ENCODE measurements at places on chromosomes 5 and 9.
A peak's percentile ranks its signal among the peaks of the same experiment; 100 is the strongest.

- peak; percentile 14 for DNase-seq
Measured at GRCh38 chr5:41418220-41419031, 92.0 kb downstream of the PLCXD3 start.

DNA sequence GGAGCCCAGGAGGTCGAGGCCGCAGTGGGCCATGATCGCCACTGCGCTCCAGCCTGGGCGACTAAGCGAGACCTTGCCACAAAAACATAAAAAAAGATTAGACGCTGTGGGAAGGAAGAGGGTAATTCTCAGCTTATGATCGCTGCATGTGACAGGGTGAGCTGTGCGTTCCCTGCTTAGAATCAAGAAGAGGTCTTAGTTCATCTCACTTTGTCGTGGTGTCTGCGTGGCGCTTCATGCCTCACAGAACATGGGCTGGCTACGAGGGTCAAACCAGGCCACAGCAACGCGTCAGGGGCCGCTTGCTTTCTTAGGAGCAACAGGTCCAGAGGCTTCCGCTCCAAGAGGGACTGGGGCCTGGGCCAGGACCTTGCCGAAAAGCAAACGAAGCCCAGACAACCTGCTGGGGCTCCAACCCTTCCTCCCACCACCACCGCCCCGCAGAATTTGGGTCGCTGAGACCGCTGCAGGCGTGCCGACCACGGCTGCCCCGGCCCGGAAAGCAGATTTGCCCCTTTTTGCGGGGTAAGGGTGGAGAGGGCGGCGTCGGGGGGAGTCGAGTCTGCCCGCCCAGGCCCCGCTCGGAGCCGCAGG is 10.0 kb upstream of the GRIN1 start:
- peak; percentile 10 for DNase-seq

DNA sequence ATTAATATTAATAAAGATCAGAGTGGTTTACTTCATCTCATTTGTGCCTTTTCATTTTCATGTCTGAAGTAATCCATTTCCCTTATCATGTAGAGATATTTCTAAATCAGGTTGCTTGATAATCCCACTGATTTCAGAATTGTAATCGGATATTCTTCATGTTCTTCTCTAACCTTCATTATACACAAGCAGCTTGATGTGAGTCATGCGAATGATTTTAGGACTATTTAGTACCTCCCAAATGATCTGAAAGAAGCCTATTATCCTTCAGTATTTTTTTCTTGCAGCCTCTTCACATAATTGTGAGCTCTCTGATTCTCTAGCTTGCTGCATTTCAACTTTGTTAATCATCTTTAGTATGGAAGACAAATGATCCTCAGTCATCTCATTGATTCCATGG is 182.0 kb downstream of the GIN1 start:
- no peak for DNase-seq

DNA sequence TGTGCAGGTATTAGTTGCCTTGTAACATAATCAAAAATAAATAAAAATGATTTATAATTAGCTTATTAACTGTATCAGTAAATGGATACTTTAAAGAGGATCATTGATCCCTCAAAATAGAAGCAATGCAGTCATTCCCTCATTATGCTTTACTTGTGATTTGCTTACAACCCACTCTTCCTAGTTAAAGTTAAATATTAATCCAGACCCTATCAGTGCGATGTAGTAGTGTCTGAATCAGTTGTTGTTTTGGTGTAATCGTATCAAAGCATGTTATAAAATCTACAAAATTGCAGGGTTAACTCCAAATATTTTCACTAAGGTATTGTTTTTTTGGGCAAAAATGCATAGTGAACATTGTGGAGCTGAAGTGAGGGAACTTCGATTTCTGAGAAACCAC is 17.6 kb downstream of the TENT4A start:
- peak; percentile 47 for DNase-seq

DNA sequence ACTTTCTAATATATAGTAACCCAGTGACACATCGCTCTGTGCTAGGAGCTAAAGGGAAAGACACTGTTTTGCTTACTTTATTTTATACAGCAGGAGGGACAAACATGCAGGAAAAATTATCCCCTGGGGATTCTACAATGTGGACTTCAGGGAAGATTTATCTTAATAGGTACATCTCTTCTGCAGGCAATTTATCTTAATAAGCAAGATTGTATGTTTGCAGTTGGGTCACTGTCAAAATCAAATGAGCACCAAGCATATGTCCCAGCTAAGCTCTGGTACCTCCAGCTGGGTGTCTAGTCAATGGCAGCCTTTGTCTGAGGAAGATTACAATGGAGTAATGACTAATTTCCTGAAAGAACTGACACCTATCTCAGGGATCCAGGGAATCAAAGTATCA is 309.9 kb upstream of the PANK3 start:
- DNase-seq = no peak

GRCh38 chr9:3237121-3237520 is 288.7 kb downstream of the RFX3 start:
- no peak for DNase-seq

DNA sequence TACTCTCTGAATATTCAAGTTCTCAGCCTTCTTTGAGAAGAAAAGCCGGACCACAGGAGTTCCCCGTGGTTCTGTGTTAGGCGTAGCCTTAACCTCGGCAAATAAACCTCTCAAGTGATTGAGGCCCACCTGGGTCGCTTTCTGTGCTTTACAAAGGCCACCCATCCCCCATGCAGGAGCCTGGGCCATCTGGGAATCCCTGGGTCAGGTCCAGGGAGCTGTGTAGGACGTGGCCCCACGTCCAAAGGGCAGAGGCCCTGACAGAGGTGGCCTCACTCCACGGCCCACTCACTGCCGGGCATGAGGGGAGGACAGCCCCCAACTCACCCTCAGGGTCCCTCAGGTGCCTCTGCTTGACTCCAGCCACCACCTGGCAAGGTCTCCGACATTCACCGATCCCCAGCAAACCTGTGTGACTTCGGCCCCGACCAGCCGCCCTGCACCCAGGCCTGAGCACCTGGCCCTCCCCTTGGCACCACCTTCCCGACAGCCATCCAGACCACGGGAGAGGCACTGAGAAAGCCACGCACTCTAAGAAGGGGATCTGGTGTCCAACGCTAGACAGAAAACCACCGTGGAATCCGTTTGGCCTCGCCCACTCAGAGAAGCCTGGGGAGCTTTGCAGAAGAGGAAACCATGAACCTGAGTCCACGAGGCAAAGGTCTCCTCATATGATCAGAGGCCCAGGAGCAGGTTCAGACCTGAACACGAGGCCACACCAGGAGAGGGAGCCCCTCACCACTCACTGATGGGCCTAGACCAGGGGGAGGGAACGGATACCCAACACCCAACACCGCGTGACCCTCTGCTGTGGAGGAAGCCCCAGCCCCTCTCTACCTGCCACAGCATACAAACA is 4.5 kb downstream of the SLC12A7 start:
- no peak for DNase-seq

DNA sequence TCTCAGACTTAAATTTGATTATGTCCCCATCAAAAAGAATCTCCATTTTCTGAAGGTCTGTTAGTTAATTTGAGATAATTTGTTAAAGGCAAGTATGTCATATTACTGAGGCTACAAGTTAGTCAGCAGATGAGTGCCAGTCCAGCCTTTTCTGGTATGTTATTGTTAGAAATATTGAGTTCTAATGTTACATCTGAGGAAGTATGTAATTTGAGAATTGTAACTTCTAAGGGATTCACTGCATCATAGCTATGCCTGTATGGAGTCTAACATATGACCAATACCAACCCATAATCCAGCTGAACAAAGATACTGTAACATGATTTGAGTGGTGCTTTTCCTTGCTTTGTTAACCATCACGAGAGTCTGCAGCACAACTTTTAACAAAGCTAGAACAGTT is 13.9 kb downstream of the SLC23A1 start:
- no peak for DNase-seq

DNA sequence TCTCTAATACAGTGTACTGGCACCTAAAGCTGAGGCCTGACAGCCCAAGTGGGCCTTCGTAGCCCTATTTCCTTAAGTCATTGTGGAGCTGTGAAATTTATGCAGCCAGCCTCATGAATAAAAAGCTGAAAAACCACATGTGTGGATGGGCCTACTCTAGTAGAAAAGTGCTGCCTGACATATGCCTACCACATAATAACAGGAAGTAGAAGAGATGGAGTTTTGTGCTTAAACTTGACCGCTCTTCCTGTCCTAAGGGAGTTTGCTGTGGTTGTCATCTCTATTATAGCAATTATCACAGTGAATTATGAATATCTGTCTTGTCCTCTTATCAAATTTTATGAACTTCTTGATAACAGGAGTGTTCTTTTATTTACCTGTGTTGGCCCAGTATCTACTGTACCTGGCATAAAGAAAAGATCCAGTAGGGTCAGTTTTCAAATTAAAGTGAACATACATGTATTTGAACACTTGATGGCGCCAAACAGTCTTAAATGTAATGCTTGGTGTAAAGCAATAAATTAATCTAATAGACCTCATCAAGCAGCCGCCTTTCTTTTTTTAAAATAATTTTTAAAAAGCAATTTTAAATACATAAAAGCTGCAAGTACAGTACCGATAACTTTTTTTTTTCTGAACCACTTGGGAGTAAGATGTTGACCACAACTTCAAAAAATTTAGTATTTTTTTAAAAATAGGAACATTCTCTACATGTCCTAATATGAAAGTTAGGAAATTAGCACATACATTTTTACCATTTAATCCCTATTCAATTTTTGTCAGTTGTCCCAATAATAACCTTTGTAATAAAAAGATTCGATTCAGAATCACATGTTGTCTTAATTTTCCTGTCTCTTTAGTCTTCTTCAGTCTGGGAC is 51.0 kb downstream of the FKTN start:
- peak; percentile 62 for DNase-seq

GRCh38 chr5:142420561-142421227 is 95.9 kb upstream of the SPRY4 start:
- no peak for DNase-seq

- no peak for DNase-seq
Measured at GRCh38 chr5:93296338-93296737, 284.7 kb downstream of the NR2F1-AS1 start.

- DNase-seq = no peak
Measured at GRCh38 chr5:58156973-58157701, 302.7 kb downstream of the PLK2 start.

DNA sequence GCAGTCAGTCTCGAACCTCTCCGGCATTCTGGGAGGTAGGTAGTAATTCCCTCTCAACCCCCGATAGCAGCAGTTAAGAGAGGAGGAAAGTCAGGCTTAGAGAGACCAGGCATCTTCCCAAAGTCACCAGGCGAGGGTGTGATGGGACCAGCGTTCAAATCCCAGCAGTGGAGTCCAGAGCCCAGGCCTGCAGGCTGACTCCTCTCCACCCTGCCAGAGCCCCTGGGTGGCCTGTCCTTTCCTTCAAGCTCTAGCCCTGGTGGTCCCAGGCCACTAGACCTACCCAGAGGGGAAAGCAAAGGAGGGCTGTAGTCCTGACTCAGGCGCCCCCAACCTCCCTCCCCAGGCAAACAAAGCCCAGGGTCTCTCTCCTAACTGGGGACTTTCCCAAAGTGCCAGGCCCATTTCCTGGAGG is 4.2 kb upstream of the NR5A1 start:
- no peak for DNase-seq

DNA sequence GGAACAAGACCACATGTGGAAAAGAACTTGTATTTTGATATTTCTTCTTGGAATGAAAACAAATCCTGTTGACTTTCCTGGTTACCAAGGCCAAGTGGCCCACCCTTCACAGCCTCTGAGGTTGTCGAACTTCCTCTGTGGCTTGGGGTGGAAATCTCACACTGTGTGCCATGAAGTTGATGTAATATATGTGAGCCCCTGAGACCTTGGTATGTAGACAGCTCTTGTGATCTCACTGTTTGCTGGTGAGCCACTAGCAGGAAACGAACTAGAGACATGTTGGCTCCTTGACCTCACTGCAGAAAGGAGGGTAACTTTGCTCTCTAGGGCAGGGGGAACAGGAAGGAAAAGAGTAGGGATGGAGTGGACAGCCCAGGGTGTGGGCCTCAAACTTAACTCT is 159.4 kb downstream of the ARHGAP26 start:
- no peak for DNase-seq

DNA sequence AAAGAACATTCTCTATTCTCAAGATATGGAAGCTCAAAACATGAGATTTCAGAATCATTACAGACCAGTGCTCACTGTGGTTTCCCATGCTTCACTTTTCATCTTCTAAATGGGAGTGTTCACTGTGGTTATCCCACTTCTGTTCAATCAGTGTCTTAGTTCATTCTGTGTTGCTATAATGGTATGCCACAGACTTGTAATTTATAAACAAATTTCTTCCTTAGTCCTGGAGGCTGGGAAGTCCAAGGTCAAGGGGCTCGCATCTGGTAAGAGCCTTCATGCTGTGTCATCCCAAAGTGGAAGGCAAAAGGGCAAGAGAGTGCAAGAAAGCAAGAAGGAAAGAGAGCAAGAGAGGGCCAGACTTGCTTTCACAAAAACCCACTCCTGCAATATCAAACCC is 146.3 kb downstream of the TTC39B start:
- DNase-seq = no peak

- DNase-seq = peak; percentile 9
Measured at GRCh38 chr5:173498286-173498685, 118.2 kb downstream of the BOD1 start.

- DNase-seq = no peak
Measured at GRCh38 chr5:101159006-101159405, 255.9 kb upstream of the ST8SIA4 start.

DNA sequence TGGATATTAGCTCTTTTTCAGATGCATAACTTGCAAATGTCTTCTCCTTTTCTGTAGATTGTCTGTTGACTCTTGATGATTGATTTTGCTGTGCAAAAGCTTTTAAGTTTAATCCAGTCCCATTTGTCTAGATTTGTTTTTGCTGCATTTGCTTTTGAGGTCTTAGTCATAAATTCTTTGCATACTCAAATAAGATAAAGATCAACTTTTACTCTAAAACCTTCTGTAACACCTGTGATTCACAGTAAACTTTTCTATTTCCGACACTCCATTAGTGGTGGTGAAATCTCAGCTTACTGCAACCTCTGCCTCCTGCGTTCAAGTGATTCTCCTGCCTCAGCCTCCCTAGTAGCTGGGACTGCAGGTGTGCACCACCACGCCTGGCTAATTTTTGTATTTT is 239.0 kb upstream of the ST8SIA4 start:
- no peak for DNase-seq

GRCh38 chr5:65480306-65480865 is 1.3 kb downstream of the ADAMTS6 start:
- peak; percentile 39 for DNase-seq

GRCh38 chr9:89021154-89021803 is 30.0 kb downstream of the S1PR3 start:
- peak; percentile 83 for DNase-seq
